ENCODE measurements at places on chromosomes 1 and 21.

- DNase-seq, result no peak
These were observed 47.8 kb downstream of the WNT9A start for GRCh38 chr1:227899820-227900449.

DNA sequence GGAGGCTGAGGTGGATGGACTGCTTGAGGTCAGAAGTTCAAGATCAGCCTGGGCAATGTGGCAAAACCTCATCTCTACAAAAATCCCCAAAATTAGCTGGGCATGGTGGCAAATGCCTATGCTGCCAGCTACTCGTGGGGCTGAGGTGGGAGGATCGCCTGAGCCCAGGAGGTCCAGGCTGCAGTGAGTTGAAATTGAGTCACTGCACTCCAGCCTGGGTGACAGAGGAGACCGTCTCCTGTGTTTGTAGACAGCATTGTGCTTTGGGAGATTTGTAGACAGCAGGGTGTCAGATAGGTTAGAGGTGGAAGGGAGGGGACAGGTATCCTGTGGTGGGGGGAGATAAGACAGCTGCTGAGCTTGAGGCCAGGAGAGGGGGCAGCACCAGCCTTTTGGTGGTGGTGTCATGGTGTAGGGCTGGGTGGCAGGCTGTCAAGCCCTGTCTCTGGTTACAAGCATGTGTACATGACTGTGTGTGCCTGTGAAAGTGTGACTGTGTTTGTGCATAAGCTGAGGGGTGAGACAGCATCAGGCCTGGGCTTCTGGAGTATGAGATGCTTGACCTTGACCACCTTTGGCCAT is 15.2 kb downstream of the PPFIA4 start:
- no peak for DNase-seq

GRCh38 chr1:245431706-245432105 is 276.9 kb downstream of the KIF26B start:
- no peak for DNase-seq

GRCh38 chr1:113860891-113861290 is 10.6 kb downstream of the PTPN22 start:
- no peak for DNase-seq

GRCh38 chr21:16071092-16071491 is 341.3 kb downstream of the USP25 start:
- no peak for DNase-seq

GRCh38 chr1:225891229-225891972 is 2.5 kb upstream of the LEFTY1 start:
- DNase-seq, result no peak

- no peak for DNase-seq
These were observed 96.9 kb downstream of the NEK7 start for GRCh38 chr1:198253668-198254067.

GRCh38 chr21:34582506-34583150 is 32.3 kb downstream of the RCAN1 start:
- DNase-seq, result no peak

- DNase-seq, result no peak
These were observed 5.6 kb upstream of the PLCH2 start for GRCh38 chr1:2470290-2471158.

- DNase-seq, result no peak
These were observed 7.5 kb downstream of the TAF1A start for GRCh38 chr1:222582099-222582774.

GRCh38 chr1:234476172-234476571 is 2.8 kb downstream of the TARBP1 start:
- DNase-seq, result no peak

GRCh38 chr1:15154480-15155036 is 1.0 kb downstream of the TMEM51 start:
- DNase-seq, result no peak

GRCh38 chr1:201591981-201592380 is 53.1 kb downstream of the NAV1 start:
- DNase-seq, result no peak

DNA sequence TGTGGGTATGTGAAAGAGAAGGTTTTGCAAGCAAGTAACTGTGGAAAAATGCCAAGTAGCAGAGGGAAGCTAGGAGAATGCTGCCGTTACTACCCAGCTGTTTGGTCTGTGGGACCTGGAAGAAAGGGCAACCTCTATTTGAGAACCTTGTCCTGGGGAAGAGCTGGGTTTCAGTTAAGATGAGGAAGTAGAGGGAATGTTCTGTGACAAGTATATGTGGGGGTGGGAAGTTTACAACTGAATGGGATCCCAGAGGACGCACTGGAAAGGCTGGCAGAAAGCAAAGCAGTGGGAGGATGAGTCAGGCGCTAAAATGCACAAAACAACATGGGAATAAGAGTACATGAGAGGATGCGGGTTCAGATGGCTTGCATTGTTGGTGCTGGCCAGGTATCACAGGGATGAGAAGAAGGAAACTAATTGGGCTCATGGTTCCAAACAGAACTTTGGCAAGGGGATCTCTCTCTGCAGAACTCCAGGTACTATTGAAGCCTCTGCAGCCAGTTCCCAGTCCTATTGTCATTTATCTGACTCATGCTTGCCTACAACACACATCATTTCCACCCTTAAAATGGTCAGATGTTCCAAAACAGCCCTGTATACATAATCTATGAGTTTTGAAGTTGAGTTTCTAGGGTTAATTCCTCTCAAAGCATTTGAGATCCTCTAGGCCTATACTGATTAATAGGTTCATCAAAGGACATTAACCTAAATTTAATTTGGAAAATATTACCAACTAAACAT is 88.5 kb upstream of the VAV3 start:
- no peak for DNase-seq

DNA sequence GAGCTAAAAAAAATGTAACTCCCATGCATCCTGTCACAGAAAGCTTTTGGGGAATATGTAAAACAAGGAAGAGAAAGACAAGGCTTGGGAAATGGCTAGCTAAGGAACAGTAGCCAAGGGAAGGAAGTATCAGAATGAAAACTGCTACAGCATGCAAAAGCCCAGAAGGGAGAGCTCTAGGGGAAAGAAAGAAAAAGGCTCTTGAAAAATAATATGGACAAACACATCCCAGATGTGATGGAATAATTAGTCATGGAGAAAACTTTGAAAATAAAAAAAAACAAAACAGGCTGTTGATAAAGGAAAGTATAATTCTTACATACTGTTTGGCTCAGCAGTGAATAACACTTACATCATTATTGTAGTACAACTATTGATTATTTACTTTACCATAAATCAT is 47.9 kb upstream of the VCAM1 start:
- no peak for DNase-seq

DNA sequence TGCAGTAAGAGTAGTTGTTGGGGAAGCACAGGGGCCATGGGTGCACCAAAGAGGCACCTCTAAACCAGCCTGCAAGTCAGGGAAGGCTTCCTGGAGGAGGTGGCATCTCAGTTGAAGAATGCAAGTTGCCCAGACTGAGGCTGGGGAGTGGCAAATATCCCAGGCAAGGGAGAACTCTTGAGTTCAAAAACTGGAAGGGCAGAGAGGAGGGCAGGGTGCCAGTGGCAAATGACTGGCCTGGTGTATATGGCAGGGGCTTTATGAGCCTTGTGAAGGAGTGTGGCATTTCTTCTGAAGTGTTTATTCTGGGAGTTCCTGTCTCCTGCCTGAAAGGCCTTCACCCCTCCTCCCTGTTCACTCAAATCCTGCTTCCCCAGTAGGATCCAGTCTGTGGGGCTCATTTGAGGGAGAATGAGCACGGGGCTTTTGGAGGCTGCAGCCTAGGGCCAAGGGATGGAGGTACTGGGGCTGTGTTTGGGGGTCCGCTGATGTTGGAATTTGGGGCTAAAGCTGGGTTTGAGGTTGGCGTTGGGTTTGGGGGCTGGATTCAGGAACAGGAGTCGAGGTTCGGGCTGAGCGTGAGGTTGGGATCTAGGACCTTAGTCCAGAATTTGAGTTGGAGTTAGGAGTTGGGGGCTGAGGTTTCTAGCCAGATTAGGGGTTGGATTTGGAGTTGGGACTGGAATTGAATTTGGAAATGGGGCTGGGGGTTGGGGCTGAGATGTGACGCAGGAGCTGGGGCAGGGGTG is at the start of gene TMEM125:
Gene TMEM125 (plus strand): TSS at position 357 of the 749 bp plus-strand sequence. CDS start 2,740 bp downstream, outside the sequence.
- DNase-seq, result no peak

- no peak for DNase-seq
These were observed 5.1 kb downstream of the ECHDC2 start for GRCh38 chr1:52916241-52916975.

GRCh38 chr1:67817319-67817718 is 15.9 kb downstream of the GNG12 start:
- DNase-seq, result no peak

DNA sequence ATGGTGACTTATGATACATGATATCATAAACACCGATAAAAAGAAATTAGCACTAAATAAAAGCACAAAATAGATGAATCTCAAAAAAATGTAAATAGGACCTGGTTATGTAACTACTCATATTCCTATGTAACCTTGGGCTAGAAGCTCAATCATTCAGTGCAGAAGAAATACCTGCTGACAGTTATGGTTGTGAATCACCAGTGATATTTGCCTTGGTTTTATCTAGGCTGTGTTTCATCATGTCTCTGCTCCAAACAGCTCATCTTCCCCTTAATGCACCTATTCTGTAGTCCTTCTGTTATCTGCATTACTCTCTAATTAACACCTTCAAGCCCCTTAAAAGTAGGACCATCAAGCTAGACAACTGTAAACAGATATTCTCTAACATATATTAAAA is 16.3 kb upstream of the PIGC start:
- no peak for DNase-seq

DNA sequence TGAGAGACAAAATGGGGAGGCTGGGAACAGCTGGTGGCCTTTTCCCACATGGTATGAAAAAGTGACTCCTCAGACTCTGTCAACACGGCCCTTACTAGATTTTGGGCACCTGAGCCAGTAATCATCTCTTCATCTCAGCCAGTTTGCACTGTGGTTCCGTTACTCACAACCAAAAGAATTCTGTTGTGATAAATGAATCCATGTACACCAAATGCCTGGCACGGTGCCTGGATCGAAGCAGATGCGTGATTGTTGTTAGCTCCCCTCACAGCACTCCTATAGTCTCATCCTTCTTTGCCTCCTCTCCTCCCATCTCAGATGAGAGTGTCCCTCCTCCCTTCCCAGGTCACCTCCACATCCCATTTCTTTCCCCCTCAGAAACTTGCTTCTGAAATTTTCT is 57.9 kb upstream of the GJB5 start:
- DNase-seq, result no peak

DNA sequence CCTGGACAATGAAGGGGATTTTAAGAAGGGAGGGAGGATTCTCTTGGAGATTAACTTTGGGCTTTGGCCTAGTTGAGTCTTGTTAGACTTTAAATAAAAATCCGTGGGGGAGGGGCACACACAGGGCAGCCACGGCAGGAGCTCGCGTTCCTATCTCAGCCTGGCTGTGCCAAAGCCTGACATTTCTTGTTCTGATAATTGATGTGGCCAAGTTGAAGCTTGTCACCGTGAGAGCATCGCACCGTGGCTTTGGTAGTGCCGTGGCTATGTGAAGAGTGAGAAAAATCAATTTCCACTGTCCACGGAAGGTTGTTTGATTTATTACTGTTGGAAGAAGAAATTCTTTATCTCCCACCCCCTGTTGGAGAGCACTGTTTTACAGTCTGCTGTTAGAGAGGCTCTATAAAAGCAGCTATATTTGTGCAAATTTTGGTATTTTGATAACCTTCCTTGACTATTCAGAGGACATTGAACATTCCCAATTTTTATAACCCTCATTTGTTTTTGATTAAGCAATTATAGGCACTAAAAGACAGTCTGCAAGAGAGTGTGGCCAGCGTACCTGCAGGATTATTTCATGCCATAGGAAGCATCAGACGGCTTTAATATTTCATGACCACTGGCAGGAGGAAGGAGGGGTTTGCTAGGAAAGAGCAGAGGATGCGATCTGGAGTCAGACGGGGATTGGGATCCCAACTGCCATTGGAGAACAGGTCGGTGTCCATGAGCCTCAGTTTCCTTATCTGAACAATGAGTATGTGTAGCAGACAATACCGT is 160.7 kb downstream of the KAZN start:
- DNase-seq, result no peak

- DNase-seq, result no peak
These were observed 11.8 kb downstream of the PDPN start for GRCh38 chr1:13595411-13595810.

DNA sequence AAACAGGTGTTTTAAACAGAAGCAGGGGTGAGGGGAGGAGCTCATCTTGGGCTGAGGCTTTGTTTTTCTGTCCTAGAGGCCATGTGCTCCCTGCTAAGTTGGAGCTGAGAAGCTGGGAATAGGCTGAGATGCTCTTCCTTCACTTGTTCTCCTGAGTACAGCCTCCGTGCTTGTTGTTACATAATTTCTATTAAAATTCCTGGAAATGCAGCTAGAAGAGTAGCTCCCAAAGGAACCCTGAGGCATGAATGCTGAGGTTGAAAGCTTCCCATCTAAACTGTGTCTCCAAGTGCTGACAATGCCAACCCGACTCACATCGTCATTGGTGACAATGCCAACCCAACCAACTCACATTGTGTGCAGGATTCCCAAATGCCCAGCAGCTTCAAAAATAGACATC is 12.6 kb upstream of the ITPKB start:
- DNase-seq, result no peak

DNA sequence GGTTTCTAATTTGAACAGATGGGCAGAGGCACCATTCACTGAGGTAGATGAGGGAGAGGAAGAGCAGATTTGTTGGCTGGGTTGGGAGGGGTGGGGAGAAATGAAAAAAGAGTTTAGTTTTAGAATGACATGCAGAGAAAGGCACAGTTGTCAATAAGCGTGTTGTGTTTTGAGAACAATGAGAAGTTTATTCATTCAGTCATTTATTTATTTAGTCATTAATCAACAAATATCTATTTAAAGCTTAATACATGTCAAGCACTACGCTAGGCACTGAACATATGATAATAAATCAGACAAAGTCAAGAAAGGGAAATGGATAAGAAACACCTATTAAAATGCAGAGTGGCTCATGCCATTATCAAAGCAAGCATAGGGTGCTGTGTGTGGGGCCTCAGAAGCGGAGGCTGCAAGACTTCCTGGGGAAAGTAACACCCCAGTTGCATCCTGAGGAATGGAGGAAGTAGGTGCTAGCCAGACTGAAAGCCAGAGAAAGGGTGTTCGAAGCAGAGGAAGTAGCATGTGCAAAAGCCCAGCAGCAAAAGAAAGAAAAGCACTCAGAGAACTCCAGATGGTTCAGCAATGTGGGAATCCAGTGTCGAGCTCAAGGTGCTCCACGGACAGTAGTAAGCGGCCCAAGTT is 114.1 kb downstream of the RNF220 start:
- DNase-seq, result no peak
